SIG-M5 (cell line): ENCODE measurements at places on chromosomes 7 and 10.

GRCh38 chr7:30116771-30117170 is 18.0 kb upstream of the MTURN start:
- DNase-seq, result no peak

- no peak for DNase-seq
Observed at GRCh38 chr10:91635401-91636400, 2.8 kb upstream of the PPP1R3C start.

DNA sequence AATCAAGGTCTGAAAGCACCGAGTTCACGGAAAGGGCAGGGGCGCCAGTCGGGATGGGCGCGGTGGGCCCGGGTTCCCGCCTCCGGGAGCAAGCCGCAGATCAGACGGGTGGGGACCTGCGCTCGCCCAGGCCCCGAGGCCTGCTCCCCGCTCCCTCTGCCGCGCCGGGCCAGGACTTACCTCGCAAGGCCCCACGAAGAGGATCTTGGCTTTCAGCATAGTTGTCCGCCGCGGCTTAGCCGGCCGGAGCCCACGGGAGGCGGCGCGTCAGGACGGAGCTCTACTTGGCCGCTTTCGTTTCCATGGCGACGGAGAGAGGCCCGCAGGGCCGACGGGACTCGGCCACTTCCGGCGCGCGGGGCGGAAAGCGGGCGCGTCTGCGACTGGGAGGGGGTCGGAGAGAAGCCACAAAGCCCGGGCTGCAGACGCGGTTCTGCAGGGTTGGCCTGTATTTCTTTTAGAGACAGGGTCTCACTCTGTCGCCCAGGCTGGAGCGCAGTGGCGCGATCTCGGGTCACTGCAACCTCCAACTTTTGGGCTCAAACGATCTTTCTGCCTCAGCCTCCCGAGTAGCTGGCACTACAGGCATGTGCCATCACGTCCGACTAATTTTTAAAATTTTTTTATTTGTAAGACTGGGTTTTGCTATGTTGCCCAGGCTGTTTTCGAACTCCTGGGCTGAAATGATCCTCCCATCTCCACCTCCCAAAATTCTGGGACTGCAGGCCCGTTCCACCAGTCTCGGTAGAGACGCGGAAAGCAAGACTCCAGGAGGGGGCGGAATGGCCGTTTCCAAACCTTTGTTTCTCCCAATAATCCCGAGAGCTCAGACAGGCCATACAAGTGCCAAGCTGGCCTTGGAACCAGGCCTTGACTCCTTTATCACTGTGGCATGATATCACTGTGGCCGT is at the start of gene IFT22:
Gene IFT22, minus strand, starts transcription at position 322 of the 911 bp plus-strand sequence. Its CDS starts 103 bp downstream, at position 219.
- DNase-seq, result no peak

GRCh38 chr10:125624800-125625199 is 58.2 kb downstream of the TEX36 start:
- DNase-seq, result no peak

DNA sequence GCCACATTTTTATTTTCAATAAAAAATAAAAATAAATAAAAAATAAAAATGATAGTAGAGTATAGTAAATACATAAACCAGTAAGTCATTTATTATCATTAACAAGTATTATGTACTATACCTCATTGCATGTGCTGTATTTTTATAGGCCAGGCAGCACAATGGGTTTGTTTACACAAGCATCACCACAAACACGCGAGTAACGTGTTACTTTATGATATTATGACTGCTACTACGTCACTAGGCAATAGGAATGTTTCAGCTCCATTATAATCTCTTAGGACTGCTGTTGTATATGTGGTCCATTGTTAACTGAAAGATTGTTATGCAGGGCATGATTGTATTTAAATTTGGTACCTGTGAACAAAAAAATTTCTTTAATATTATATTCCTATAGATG is 20.8 kb upstream of the SDHAF3 start:
- DNase-seq, result no peak

GRCh38 chr10:31819391-31819820 is 109.2 kb downstream of the ARHGAP12 start:
- DNase-seq, result no peak

GRCh38 chr10:3812141-3812540 is 27.1 kb upstream of the KLF6 start:
- no peak for DNase-seq

GRCh38 chr10:122277526-122278136 is 6.5 kb downstream of the BTBD16 start:
- no peak for DNase-seq

GRCh38 chr10:87511526-87511925 is 6.8 kb downstream of the MINPP1 start:
- no peak for DNase-seq

GRCh38 chr7:112356596-112356995 is 93.7 kb upstream of the IFRD1 start:
- DNase-seq, result no peak

DNA sequence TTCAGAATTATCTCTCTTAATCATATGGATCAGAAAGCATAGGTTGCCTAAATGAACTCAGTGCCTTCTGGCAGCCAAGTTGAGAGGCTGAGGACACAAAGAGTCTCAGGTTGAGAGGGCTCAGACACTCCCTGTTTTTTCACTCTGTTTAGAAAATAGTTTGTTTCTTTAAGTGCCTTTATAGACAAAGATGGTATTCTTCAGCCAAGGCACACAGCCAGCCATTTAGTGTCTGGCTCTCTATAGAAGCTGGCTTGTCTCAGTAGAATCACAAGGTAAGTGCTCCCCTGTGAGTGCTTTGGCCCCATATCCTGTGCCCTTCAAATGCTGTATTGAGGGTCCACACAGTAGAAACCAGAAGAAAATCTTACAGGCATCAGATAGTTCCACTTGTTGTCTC is 3.6 kb downstream of the GPR158 start:
- no peak for DNase-seq

- no peak for DNase-seq
Observed at GRCh38 chr10:124999433-125000365, 57.8 kb downstream of the ZRANB1 start.

GRCh38 chr7:154591544-154591943 is 411.4 kb downstream of the PAXIP1 start:
- no peak for DNase-seq

DNA sequence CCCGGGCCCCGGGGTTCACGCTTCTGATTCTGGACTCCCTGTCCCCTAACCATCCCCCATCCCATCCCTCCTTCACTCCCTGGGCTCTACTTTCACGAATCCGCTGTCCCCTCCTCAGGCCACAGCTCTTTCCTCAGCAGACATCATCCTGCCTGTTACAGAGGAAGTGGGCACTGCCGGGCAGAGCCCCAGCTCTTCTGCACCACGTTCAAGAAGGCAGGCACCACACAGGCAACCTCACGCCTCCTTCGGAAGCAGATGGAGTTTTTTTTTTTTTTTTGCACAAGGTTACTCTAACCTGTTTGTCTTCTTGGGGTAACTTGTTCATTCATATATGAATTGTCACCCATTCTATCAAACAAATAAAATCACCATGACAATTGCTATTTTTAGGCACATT is 17.9 kb upstream of the ZNF32 start:
- no peak for DNase-seq

DNA sequence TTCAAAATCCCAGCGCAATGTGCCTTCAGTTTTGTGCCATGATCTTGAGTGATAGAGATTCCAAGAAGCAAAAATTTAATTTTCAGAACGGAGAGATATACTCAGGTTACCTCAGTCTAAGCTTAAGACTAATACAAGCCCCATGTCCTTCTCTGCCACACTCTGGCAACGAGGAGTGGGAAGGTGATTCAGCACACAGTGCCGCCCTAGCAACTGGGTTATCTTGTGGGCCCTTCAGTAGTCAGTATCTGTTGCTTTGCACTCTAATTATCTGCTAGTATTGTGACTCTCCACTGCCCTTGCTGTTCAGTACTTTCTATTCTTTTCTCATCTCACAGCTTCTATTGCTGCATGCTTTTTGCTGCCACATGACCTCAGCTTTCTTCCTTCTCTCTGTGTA is 39.2 kb upstream of the MKLN1 start:
- DNase-seq, result no peak

DNA sequence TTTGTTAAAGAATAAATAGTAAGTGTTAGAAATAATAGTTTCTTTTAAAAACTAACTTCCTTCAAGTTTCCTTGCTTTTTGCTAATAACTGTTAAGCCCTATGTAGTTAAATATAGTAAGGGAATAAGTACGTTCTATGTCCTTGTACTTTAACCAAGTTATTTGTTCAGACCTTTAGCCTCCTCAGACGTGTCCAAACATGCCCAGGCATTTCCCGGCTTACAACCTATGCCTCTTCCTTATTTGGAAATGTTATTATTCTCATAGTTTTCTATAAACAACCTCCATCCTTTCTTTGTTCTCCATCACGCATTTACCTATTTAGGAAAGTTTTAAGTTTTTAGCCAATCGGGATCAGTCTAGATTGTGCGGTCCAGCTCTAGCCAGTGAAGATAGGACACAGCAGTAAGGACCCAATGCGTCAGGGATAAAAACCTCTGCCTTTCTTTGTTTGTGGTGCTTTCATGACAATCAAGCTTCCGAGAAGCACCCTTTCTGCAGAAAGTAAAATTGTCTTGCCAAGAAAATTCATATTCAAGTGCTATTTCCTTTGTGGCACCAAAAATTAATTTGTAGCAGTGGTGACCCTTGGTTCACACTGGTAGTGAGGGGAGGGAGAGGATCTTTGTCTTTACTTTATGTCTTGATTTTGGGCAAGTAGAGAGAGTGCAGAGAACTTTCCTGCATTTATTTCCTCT is 851.3 kb upstream of the POM121L12 start:
- DNase-seq, result no peak

- DNase-seq, result no peak
Observed at GRCh38 chr7:94052398-94053180, 48.4 kb upstream of the BET1 start.

DNA sequence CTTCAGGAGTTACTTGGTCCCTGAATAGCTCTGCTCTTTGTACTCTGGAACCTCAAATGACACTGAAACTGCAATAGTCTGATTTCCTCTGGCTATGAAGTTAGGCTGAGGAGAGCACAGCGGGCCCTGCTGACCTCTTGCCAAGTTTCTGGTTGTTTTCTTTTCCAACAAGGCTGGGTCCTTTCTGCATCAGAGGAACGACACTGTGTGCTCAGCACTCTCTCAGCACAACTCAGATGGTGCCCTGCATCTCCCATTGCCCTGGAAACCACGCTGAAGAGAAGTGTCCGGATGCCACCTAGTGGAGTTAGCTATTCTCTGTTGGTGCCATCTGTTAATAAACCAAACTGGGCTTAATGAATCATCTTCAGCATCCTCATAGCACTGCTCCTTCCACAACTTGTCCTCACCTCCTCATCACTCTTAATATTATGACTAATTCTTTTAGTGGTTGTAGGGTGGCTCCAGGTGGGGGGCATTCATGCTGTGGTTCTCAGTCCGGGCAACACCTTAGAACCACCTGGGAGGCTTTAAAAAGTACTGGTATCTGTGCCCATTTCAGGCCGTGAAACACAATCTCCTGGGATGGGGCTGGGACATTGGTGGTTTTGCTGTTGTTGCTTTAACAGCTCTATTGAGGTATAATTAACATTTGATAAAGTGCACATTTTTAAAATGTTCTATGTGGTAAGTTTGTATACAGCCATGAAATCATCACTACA is 8.2 kb upstream of the EFCAB10 start:
- no peak for DNase-seq

DNA sequence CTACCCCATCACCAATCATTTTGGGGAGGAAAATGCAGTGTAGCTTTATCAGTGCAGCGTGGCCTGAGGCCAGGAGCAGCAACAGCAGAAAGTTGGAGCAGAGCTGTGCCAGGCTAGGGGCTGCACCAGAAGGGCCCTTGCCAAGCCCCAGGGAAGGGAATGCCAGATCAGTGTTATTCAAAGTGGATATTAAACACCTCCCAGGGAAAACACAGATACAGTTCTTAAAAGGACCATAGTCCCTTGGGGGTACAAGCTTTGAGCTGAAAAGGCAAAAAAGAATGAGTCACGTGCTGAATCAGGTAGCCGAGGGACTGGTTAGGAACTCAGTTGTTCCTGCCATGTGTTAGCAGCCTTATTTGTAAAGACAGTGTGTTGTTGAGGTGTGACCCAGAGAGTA is 54.0 kb downstream of the GSDME start:
- DNase-seq, result no peak

- DNase-seq, result no peak
Observed at GRCh38 chr10:66629996-66630395, 295.8 kb upstream of the LRRTM3 start.

DNA sequence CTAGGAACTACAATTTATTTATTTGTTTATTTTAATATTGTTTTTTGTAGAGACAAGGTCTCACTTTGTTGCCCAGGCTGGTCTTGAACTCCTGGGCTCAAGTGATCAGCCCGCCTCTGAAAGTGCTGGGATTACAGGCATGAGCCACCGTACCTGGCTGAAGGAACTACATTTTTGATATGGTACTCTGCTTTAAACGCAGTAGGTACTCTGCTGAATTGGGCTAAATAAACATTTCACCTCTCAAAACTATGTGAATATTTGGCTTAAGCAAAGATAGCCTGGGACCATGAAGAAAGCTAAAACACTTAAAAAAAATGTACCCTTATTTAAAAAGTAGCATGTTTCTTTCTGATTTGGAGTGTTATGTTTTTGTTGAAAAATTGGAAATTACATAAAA is 138.2 kb downstream of the ADK start:
- DNase-seq, result no peak

DNA sequence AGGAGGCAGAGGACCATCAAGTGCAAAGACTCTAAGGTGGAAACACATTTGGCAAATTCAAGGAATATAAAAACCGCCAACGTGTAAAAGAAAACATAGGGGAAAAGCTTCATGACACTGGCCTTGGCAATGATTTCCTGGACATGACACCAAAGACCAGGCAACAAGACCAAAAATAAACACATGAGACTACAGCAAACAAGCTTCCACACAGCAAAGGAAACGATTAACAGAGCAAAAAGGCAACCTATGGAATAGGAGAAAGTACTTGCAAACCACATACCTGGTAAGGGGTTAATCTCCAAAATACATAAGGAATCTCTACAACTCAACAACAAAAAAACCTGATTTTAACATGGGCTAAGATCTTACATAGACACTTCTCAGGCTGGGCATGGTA is 3.5 kb downstream of the GSTO1 start:
- DNase-seq, result no peak

DNA sequence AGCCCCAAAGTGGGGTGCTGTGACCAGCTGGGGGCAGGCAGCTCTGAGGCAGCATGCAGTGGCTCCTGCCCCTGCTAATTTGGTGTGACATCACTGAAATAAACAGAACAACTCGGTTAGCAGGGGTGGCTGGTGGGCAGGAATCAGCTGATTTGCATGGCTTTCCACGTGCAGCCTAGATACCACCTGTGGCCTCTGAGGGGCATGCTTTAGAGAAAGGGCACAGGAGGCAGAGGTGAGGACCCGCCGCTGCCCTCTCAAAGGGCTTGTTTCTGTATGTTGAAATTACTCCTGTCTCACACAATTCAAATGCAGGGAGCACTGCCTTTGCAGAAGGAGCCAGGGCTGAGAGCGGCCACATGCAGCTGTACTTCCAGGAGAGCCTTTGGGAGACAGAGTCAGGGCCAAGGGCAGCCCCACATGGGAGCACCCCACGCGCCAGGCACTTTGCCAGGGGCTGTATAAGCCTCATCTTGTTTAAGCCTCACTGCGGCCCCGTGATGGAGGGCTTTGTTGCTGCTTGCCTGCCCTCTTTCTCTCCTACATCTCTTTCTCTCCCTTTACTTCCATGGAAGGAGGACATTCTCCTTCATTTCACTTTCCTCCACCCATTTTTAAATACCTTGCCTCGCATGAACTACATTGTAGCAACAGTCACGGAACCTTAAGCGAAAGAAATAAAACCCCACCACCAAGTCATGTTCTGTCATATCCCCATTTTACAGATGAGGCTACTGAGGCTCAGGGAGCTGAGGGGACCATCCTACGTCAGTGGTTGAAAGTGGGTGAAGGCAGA is 137.7 kb downstream of the ZMIZ1 start:
- DNase-seq, result no peak
